ENCODE measurements at places on chromosomes 11 and 22. TPM values are rescaled to one million over a fixed set of nuclear protein-coding genes. Genes with fewer than 3 reads are reported as not detected.
A peak's percentile ranks its signal among the peaks of the same experiment; 100 is the strongest.

GRCh38 chr11:128664317-128664716 lies 29.6 kb upstream of the FLI1 start:
- no peak for DNase-seq

GRCh38 chr22:39641660-39642310 lies 71.2 kb downstream of the CACNA1I start:
- DNase-seq, result no peak

Gene PANX3
- polyA plus RNA-seq, result 0.04 TPM

Gene GGTLC3
- polyA plus RNA-seq, result 0.07 TPM

DNA sequence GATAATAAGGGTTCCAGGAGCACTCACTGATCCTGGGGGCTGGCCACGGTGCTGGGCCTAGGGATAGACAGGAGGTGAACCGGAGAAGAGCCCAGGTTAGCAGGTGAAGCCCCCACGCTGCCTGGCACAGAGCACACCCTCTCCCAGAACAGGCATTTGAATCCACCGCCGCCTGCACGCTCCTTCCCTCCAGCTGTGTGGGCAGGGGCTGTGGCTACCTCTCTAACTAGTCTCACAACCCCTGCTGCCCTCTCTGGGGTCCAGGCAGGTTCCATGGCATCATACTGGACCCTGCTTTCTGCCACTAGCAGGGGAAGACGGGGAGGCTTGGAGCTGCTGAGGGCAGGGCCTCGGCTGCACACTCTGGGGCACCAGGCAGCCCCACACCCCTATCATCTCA lies 358.0 kb downstream of the CTTN start:
- DNase-seq, result no peak

DNA sequence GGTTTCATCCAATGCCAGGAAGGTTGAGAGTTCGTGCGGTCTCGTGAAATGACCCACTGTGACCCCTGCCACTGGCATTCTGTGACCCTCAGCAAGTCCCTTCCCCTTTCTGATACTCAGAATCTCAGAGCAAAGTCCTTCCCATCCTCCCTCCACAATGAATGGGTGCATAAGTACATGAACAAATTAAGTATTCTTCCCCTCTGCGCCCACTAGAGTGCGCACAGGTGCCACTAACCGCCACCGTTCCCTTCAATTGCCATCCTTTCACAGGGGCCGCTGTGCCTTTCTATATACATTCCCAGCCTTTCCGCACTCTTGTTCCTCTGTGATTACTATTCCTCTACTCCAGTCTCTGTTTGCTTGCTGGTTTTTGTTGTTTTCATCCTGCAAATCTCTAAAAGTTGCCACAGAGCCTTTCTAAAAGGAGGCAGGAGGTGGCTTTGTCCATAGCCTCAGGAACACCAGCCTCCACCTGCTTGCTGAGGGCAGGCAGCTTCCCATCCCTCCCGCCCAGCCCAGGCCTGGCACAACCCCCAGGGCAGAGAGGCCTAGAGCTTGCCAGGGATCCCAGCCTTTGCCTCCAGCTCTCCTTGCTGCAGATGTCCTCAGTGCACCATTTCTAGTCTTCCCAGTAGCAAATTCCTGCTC lies 6.7 kb upstream of the AP1B1 start:
- peak; percentile 87 for DNase-seq

Gene OR8K3
- polyA plus RNA-seq, result not detected

Gene SLC37A2
- polyA plus RNA-seq, result 12.2 TPM

DNA sequence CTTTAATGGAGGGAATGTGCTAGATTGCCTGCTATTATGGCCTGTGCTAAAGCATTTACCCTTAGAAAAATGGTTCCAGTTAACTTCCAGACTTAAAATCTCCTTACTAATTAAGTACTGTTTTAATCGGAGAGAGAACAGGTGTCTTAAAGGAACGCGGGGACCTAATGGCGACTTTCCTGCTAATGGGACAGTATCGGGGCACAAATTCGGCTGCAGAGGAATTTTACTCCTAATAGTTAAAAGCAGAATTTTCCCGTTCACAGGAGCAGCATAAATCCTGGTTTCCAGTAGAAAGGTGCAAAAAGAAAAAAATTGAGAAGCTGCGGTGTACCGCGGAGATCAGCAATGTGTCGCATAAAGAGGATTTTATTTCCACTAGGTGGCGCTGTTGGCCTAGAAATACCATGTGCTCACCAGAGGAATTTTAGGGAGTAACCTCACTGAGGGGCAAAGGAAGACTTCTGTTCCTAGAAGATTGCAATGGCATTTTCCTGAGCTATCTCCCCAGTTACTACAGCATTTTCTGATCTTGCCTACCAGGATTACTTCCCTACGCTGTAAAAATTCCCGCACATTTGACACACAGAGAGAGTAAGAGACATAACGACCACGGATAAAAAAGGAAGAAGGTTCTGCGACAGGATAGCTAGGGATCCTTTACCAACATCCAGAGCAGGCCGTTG lies 44.5 kb downstream of the ZNF280B start:
- peak; percentile 57 for DNase-seq

Gene DEFB131B
- polyA plus RNA-seq, result not detected

DNA sequence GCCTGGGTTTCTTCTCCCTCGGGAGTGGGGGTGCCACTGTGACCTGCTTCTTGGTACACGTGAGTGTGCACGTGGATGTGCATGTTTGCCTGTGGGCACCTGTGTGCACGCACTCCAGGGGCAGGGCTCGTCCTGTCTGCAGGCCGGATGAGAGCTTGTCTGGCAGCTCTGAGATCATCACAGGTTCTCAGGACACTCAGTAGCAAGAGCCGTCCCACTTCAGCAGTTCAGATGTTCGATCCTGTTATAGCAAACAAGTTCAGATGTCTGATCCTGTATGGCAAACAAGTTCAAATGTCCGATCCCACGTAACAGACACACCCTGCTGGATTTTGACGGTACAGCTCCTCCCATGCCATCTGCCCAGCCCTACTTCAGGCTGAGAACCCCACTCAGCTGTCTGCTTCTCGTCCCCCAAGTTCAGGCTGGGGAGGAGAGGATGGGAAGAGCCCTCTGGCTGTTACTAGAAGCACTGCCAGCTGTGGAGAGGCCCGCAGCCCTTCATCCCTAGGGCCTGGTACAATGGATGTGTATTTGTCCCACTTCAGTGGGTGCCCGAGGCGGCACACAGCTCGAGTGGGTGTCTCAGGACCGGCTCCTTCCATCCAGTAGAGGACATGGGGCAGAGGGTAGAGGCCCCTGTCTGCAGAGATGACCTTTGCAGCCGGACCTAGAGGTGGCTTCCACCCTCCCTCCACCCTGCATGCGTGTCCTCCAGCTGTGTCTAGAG lies 1126.9 kb downstream of the BRD1 start:
- DNase-seq, result no peak

Gene DDX25
- polyA plus RNA-seq, result 0.81 TPM

DNA sequence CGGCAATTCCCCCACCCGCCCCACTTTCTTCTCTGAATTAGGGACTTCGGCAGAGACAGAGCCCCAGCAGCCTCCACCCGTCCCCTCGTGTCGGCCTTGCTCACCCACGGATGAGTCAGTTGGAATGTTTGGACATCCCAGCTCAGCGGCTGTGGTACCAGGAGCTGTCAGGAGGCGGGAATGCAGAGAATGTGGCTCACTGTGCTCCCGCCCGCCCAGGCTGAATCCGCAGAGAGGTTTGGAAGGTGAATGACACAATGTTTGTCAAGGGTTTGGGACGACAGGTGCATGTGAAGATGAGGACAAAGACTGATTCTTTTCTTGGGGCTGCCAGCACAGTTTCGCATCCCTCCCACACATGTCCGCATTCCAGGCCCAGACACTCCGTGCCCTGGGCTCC lies 39.6 kb downstream of the LIF start:
- DNase-seq, result no peak

GRCh38 chr11:110376711-110377324 lies 52.9 kb upstream of the FDX1 start:
- DNase-seq, result peak; percentile 64

Gene MRGPRX3
- polyA plus RNA-seq, result not detected

- DNase-seq, result no peak
Observed at GRCh38 chr11:2459796-2460531, 15.2 kb downstream of the KCNQ1 start.

GRCh38 chr11:57248780-57249383 lies 11.8 kb upstream of the APLNR start:
- peak; percentile 48 for DNase-seq

Gene OR51B5
- polyA plus RNA-seq, result not detected

Gene OR51B4
- not detected for polyA plus RNA-seq

DNA sequence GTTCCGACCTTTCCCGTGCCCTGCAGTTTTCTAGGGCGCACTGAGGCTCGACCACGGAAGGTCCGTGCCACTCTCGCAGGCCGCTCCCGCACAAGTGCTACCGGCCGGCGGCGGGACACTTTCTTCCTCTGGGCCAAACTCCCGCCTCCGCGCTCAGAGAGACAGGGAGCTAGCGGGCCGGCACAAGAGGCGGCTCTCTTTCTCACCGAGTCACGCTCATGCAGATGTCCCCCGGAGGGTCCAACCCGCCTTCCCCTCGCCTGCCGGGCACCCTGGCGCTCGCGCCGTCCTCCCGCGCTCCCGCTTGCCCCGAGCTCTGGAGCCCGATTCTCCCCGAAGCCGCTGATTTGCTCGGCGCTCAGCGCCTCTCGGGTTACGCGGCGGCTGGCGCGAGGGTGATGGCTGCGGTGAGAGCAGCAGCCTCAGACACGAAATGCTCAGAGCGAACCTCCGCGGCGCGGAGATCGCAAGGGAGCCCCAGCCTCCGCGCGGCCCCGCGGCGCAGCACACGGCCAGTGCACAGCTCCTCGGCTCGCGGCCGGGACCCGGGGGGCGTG lies 1.0 kb downstream of the LMO1 start:
- DNase-seq, result no peak

GRCh38 chr11:123977731-123978347 lies at the start of gene OR10S1:
Gene OR10S1 (minus strand): TSS chr11:123977781. CDS start chr11:123977664, 117 bp downstream.
- no peak for DNase-seq

Gene RNF169
- polyA plus RNA-seq, result 11.4 TPM

Gene PISD
- 25.0 TPM for polyA plus RNA-seq

Gene RASSF10
- polyA plus RNA-seq, result 3.2 TPM

Gene ARHGAP32
- 17.2 TPM for polyA plus RNA-seq

Gene OR6X1
- polyA plus RNA-seq, result not detected

DNA sequence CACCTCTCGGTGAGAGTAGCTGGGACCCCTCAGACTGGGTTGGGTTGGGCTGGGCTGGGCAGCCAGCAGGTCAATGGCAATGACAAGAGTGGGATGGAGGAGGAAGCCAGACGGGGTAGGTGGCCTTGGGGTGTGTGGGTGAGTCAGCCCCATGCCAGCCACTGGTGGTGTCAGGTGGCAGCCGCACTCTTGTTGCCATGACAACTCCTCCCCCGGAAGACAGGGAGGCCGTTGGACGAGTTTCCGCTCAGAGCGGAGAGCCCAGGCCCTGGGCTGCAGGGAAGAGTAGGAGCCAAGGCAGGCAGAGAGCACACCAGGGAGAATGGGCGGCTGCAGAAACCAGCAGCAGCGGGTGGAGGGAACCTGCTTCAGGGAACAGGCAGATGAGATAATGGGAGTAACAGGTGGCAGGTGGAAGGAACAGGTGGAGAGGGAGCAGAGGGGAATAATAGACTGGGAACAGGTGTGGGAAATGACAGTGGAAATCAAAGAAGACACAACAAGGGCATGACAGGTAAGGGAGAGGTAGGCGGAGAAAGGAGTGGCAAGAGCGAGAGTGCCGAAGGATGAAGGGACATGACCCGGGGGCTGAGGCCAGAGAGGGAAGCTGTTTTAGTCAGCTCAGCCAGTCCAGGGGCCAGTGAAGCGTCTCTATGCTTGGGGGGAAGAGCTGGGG lies 8.7 kb downstream of the SPTBN2 start:
- peak; percentile 64 for DNase-seq

Gene TOLLIP
- 40.8 TPM for polyA plus RNA-seq

- DNase-seq, result peak; percentile 70
Observed at GRCh38 chr11:3879967-3880542, 24.6 kb downstream of the STIM1 start.

DNA sequence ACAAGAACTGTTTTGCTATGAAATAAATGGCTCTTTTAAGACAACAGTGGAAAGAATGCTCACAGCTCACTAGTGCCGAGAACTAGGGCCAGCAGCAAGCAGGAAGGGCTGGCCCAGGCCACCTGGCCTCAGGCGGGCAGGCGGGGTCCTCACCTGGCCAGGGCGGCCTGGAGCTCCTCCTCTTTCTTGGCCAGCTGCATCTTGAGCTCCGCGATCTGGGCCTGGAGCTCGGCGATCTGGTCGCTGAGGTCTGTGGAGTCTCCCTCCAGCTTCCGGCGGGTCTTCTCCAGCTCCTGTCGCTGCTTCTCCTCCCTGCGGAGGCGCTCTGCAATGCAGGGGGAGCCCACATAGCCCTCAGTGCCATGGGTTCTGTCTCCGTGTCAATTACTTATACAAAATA lies 43.8 kb downstream of the APOL1 start:
- DNase-seq, result no peak

GRCh38 chr11:70061734-70062133 lies 16.4 kb upstream of the ANO1 start:
- DNase-seq, result no peak

Gene IL18
- polyA plus RNA-seq, result 38.6 TPM

Gene PHOX2A
- polyA plus RNA-seq, result not detected

- no peak for DNase-seq
Observed at GRCh38 chr11:83823461-83824025, 537.4 kb upstream of the CCDC90B start.

GRCh38 chr11:65860278-65861164 lies at the start of gene MUS81:
Gene MUS81 (plus strand): TSS chr11:65860433. CDS start chr11:65860754, 321 bp downstream.
- DNase-seq, result peak; percentile 99

DNA sequence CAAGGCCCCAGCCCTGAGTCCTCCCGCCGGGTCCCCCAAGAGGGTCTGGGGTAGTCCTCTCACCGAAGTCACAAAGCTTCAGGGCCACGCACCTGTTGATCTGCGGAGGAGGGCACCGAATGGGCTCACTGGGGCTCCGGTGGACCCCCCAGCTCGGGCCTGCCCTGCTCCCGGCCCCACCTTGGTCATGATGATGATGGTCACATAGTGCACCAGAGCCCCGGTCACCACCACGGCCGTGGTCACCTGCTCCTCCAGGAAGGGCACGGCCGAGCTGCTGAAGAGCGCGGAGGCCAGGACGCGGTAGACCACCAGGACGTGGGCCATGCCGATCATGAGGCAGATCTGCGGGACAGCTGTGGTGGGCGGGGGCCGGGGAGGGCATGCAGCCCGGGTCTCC lies 13.5 kb upstream of the SIGIRR start:
- DNase-seq, result no peak

- DNase-seq, result no peak
Observed at GRCh38 chr22:32636884-32637283, 162.3 kb downstream of the FBXO7 start.

DNA sequence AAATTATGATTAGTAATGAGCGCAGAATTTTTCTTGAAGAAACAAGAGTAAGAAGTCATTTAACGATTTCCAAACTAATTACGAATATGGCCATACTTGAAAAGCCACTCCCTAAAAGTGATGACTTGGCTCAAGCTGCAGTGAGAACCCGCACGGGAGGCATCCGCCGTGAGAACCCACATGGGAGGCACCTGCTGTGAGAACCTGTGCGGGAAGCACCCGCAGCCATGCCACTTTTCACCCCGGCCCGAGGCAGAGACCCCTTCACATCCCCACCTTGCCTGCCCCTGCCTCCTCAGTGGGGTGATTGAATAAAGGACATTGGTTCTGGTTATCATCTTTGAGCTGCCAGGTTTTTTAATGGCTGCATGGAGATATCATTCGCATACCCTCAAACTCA lies 89.7 kb downstream of the BRD1 start:
- DNase-seq, result no peak

Measured in small intestine (tissue), 16 donors.